ENCODE measurements at places on chromosomes 11 and 22.

DNA sequence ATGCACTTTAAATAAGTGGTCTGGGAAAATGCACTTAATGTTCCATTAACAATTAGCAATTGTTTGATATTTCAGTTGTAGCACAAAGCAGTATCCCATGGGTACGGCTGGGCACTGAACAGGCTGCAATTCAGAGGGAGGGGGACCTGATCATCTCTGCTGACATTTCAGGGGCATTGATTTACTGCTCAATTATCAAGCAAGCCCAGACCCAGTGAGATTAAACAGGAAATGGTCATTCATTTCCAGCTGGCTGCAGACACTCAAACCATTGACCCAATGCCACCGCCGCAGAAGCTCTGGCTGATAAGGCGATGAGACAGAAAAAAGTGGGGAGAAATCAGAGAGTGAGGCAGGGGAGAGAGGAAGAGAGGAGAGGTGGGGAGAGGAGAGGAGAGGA is 1.2 kb downstream of the GPR83 start:
- DNase-seq: no peak

GRCh38 chr11:107830915-107831540 is 27.6 kb downstream of the SLC35F2 start:
- no peak for DNase-seq

GRCh38 chr22:17164392-17165024 is 5.4 kb upstream of the HDHD5 start:
- no peak for DNase-seq

DNA sequence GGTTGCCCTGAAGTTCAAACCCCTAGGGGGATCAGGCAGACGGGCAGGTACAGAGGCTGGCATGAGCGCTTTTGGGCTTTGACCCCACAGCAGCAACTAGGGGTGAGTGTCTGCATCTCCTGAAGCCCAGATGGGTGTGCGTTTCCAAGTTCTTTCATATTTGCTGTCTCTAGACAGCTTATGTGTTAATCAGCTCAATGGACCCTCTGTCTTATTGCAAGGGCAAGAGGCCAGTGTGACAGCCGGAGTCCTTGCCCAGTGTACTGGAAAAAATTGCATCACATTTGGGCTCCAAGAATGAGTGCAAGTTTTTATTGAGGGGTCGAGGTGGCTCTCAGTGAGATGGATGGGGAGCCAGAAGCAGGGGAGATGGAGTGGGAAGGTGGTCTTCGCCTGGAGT is 1863.7 kb upstream of the RAG2 start:
- no peak for DNase-seq

GRCh38 chr11:71486320-71486719 is 33.3 kb downstream of the NADSYN1 start:
- DNase-seq: no peak

DNA sequence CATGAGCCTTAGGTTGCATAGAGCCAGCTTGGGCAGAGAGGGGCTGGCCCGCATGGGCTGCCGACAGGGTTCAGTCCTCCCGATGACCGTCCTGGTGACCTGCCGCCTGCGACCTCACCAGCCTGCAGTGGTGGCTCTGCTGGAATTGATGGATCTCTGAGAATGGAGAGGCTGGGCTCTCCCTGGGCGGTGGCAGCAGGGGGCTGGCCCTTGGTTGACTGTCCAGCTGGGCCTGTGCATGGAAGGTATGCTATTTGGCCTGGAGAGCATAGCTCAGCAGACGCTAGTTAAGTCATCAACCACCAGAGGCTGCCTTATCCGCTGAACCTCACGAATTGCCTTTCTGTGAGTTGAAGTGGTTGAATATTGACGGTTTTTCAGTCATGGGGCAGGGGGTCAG is 19.7 kb downstream of the GRAMD4 start:
- no peak for DNase-seq

All from liver (tissue), 10 donors.